ENCODE measurements at places on chromosomes 12 and 14.

GRCh38 chr12:124764870-124765580, 98.6 kb downstream of the SCARB1 start:
- no peak for DNase-seq

DNA sequence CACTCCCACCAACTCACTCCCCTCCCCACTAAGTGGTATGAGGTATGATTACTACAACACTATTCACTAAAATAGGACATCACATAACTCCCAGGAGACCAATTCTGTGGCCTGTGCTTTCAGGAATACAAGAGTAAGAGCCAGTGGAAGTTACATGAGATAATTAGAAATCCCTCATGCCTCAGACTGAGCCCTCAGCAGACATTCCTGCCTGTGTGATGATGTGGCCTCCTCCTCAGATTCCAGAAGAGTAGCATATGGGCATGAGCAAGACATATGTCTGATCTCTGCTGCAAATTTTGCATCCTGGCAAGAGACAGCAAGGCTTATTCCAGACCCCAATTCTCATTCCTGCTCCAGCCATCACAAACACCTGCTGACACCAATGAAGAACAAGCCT, 46.0 kb upstream of the BMP4 start:
- DNase-seq: no peak

GRCh38 chr12:24688601-24689000, 260.3 kb downstream of the BCAT1 start:
- no peak for DNase-seq

DNA sequence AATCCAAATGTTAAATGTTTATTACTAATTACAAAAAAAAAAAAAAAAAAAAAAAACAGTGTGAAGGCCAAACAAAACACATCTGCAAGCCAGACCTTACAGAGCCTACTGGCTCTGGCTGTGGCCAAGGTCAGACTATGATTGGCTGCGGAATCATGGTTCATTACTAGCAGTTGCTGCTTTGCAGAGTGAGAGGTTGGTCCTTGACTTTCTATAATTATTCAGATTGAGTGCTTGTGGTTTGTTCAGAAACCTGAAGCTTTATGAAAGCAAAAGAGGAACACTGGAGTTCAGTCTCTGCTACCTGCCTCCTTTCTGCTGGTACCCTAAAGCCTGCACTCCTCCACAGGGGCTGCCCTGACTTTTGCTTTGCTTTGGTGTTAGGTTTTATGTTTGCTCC, 550.9 kb downstream of the BCL11B start:
- no peak for DNase-seq

GRCh38 chr12:54701940-54702592, 53.9 kb upstream of the DCD start:
- DNase-seq: peak; percentile 64

DNA sequence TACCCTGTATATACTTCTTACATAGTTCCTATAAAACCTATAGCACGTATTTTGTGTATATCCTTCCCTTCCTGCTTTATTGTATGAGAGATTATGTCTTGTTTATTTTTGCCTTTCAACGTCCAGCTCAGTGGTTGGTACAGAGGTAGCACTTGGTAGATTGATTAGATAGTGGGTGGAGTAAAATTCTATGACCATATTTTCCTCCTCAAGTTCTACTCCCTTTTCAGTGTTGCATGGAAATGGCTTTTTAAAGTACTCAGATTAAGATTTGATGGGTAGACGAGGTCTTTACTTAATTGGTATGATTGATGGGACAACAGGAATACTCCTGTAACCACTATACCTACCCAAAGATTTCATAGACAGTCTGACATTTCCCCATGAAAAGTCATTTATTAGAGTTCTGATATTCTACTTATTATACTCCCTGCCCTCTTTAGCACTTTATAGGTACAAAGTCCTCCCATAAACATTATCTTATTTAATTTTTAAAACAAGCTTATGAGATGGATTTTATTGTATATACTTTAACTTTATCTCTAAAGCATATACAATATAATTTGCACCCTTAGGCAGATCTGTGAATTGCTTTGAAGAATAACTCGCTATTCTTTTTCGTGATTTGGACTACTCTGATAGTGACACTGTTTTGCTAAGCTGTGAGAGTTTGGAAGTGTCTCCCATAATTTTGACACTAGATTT, 348.0 kb downstream of the RAD51B start:
- no peak for DNase-seq

GRCh38 chr12:644818-645552, 18.3 kb downstream of the NINJ2 start:
- DNase-seq: no peak

GRCh38 chr14:71586131-71586897, 345.9 kb upstream of the RGS6 start:
- DNase-seq: no peak

DNA sequence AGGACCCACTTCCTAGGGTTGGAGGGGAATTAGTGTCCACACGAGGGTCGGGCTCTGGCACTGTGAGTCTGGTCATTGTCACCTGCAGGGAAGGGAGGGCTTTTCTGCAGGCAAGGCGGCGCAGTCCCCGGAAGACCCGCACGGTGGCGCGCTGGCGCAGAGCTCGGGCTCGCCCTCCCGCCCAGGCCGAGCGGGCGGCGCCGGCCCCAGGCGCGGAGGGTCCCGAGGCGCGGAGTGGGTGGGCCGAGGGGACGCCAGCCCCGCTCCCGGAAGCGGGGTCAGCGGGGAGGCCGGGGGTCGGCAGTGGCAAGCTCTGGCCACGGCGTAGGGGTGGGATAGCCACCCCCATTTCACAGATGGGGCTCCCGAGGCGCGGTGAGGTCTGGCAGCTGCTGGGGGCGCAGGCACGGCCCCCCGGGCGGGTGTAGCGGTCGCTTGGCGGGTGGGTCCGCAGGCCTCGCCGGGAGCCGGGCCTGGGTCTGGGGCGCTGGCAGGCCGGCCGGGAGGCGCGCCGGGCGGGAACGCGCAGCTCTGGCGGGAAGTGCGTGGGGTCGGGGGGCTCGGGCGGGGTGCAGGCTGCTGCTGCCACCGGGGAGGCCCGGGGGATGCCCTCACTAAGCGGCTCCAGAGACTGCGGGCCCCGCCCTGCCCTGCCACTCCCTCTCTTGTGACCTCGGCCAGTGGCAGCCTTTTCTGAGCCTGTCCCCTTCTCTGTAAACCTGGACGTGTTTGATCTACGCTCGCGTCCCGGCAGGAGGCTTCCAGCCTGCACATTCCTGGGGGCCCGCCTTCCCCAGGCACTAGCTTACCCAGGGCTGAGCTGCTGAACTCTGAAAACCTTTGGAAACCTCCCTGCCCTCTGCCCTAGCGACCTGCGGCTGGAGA, 46.1 kb downstream of the CYP46A1 start:
- peak; percentile 56 for DNase-seq

DNA sequence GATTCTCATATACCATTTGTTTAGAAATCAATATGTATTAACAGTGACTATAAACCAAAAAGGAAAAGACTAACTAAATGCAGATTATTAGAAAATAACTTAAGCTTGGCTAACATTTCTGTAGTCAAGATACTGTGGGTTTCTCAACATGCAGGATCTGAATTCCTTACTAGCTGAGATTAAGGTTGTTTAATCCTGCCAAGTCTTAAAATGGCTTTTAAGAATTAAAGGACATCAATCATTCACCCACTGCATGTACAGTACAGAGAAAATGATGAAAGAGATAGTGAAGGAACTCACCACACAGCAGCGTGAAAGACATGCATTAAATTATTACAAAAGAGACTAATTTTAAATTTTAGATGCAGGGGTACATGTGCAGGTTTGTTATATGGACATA, 3.8 kb downstream of the ACSS3 start:
- DNase-seq: no peak

GRCh38 chr12:20404576-20405346, 36.4 kb downstream of the PDE3A start:
- no peak for DNase-seq

- no peak for DNase-seq
Observed at GRCh38 chr12:127411166-127411915, 855.6 kb upstream of the TMEM132C start.

GRCh38 chr14:95226801-95227200, 69.5 kb upstream of the DICER1 start:
- no peak for DNase-seq

DNA sequence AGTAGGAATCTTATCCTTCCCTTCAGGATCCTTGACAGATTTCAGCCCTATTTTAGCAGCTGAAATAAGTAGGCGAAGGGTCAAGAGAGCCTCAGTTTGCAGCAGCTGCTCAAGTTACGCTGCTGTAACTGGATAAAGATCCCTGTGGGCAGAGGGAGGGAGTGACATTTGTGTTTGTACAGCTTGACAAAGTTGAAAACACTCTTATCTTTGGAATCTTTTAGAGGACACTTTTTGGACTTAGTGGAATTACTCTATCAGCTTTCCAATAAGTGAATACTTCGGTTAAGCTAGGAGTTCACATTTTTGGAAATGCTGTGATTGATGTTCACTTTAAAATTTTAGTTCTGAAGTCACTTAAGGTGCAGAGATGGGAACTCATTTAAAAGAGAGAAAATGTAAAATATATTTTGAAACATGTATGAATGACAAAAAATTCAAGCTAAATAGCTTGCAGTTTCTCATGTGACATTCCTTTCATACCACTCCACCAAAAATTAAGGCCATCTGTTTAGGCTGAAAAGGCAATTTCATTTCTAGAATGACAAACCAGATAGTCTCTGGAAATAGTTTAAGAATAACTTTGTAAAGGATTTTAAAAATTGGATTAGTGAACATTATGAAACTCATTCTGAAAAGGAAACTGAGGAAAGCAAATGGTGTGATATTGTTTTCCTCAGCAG, 55.2 kb downstream of the SLC38A4 start:
- DNase-seq: no peak

DNA sequence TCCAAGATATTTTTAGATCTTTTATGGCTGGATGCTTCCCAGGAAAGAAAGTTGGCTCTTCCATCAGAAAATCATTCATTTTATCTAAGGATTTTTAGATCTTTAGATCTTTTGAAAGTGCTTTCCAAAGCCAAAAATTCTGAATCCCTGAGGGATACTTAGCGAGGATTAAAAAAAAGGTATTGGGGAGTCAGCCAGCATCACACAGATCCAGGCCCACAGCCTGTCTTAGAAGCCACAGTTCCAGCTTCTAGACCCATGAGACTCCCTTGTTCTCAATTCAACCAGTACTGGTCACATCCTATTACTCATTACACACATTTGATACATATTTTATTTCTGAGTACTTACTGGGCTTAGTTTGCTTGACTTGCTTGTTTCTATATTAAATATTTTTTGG, 49.9 kb downstream of the TSPAN8 start:
- no peak for DNase-seq

GRCh38 chr14:95774265-95775160, 60.6 kb upstream of the TCL1A start:
- peak; percentile 36 for DNase-seq

GRCh38 chr12:72010356-72010755, 71.7 kb downstream of the TPH2 start:
- no peak for DNase-seq

DNA sequence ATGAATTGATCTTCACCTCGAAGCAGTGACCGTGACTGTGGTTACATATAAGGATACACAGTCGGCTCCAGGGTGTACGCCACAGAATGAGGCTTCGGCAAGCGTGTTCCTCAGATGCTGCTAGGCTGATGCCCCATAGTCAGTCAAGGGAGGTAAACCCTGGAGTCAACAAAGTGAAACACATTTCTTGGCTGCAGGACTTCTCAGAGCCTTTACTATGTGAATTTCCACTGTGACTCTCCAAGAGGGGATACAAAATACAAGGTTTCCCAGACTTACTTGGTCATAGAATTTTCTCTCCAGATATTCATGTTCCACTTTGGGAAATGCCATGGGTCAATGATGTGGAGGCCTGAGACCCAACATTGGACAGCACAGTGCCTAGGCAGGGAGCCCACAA, 260.6 kb downstream of the BCL11B start:
- no peak for DNase-seq

GRCh38 chr12:28032811-28033537, 60.4 kb upstream of the PTHLH start:
- no peak for DNase-seq

DNA sequence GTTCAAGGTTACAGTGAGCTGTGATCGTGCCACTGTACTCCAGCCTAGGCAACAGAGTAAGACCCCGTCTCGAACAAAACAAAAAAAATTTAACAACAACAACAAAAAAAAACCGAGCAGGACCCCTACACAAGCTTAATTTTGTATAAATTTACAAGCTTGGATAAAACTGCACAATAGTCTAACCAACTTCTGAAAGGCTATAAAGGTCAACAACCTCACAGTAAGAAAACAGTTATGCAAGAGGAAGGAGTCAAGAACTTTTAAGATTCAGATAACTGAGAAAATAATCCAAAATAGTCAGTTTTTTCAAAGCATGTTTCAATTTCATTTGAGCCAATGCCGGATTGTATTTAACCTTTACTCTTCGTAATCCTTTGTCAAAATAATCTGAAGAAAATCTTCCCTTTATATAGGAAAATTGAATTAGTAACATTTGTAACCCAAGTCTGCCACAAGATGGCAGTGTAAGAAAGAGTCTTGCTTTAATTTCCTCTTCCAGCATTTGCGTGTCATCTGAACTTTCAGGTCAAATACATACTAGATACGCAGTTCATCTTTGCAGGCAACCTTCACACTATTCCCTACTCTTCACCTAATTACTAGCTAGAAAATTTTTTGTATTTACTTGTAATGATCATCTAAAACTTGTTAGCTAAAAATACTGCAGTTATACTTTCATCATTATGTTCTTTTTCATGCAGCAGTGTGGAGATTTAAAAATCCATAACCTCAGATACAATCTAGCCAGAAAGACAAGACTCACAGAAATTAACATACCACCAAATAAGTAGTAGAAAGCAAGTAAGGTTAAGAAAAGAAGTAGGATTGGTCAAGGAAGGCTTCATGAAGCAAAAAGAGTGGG, 5.8 kb downstream of the CCNB1IP1 start:
- DNase-seq: peak; percentile 80

- DNase-seq: no peak
Observed at GRCh38 chr14:37278636-37279538, 81.2 kb downstream of the MIPOL1 start.

DNA sequence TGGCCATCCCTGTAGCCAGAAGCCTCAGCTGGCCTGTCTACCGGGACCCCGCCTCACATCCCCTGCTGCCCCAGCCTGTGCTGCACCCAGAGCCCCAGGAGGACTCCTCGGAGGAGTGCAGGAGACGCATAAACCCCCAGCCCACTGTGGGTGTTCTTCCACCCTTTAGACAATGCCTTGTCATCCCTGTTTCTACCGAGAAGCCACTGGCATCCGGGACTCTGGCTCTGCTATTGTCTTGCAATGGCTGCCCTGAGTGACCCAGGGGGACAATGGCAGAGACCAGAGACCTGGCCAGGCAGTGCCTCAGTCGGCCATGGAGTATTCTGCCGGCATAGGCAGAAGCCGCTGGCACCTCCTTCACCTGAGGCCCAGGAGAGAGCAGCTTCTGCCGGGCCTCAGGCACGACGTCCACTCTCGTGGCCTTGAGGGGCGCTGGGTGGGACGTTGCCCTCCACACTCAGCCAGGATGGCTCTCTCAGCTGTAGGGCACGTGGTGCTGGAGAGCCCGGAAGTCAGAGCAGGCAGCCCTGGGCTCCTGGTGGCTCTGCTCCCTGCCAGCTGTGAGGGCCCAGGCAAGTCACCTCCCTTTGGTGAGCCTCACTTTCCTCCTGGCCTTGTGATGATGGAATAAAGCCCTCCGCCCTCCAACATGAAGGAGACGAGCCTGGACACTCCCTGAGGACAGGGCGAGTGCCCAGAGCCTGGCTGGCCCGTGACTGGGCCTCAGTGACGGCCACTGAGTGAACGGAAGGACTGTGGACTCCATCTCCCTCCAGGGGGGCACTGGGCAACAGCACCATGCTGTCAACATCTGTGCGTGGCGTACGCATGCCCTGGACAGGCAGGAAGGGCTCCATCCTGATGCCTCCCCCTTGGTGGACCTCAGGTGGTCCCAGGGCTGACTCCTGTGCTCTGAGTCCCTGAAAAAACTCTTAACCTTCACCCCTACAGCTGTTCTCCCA, 41.0 kb downstream of the TRAFD1 start:
- DNase-seq: no peak
